ENCODE measurements at places on chromosomes 2 and 18.

DNA sequence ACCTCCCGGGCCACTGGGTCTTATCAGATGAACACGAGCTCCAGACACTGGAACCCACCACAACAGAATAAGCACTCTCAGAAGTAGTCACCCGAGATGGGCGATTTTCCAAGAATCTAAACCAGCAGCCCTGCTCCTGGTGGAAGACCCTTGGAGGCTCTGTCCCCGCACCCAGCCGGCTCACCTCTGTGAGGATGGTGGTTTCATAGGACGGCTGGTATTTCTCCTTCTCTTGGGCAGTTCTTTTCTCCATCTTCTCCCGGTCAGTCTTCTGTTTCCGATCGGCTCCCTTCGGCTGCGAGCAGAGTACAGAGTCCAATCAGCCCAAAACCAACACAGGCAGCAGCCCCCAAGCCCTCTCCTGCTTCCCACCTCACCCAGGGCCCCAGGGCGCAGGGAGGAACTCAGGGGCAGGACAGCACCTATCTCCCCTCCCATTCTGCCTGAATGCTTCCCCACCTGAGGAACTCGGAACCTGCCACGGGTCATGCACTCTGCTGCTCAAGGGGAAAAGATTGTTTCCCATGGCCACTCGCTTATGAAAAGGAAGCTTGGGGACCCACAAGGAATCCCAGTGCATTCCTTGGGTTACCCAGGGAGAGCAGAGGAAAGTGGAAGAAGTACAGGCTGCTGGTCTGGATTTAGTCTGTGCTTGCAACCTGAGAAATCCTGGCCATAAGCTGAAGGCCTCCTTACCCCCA lies 42.7 kb downstream of the TFCP2L1 start:
- H3K36me3 ChIP-seq: no peaks in the 10 kb centered on the region
- no peak for DNase-seq
- no peak overlapping the region for H3K27ac ChIP-seq
- no peak overlapping the region for H3K4me3 ChIP-seq

- H3K4me1 ChIP-seq: peaks cover 5% of the 10 kb centered on the region
- H3K27me3 ChIP-seq: no peaks in the 10 kb centered on the region
- H3K27ac ChIP-seq: peak overlapping the region; percentile 25
- DNase-seq: no peak
- no peak overlapping the region for H3K4me3 ChIP-seq
- peaks cover 4% of the 10 kb centered on the region for H3K36me3 ChIP-seq
These were observed 12.2 kb upstream of the DTNA start for GRCh38 chr18:34697891-34698290.

DNA sequence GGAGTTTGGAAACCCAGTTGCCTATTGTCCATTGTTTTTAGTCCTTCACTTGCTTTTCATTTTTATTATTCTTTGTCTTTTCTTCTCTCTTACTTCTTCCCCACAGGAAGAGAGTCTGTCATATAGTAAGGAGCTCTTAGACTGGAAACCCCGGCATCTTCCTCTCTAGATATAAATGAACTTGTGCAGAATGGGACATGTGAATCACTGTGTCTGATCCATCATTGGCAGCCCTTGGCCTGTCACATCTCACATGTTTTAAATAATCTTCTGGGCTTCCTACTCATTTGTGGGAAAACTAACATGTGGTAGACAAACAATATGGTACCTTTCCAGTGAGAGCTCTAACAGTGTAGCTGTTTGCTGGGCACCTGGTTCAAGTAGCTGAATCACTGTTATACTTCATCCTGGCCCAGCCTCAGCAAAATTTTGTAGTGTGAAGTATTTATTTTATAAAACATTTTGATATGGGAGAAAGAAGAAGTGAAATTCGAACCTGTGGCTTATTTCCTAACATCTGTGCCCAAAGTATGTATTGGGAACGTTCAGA lies 112.8 kb downstream of the PHLPP1 start:
- peaks cover 12% of the 10 kb centered on the region for H3K4me1 ChIP-seq
- no peak overlapping the region for H3K4me3 ChIP-seq
- H3K36me3 ChIP-seq: peaks cover 7% of the 10 kb centered on the region
- H3K27me3 ChIP-seq: no peaks in the 10 kb centered on the region
- no peak for DNase-seq

DNA sequence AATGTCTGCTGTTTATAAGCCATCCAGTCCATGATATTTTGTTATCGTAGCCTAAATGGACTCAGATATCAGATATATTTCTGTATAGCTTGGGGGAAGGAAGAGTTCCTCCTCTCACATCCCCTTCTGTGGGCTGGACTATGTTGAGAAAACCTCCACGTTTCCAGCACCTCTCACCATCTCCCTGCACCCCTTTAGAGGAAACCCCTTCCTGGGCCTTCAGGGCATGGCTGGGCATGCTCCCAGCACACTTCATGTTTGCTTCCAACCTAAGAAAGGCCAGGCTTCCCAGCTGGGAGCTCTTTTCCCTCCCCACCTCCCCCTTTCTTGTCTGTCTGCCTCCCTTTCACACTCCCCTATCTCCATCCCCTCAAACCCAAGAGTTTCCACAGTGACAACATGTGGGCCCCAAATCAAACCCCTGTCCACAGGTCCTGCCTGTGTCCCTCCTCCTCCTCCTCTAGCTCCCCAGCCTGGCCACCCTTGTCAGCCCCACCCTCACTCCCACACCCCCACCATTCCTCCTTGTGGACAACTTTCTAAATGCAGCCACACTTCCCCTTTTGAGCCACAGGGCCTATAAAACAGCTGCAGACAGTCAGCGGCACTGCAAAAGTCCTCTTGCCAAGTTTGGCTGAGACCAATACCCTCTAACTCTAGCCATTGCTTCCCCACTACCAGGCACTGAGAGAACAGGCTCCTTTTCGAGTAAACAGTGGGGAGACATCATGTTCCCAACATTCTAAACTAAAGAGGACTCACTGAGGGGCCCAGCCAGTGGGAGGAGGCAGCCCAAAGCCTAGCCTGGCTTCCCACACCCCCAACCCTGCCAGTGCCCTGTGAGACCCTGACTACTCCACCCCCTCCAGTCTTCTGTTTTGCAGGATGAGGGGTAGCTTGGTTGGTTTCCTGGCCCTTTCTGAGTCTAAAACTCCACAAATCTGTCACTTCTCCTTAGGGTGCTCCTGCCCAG lies 120.5 kb downstream of the ZFP36L2 start:
- peak overlapping the region; percentile 51 for H3K27ac ChIP-seq
- no peak overlapping the region for H3K4me3 ChIP-seq
- H3K4me1 ChIP-seq: peaks cover 30% of the 10 kb centered on the region
- DNase-seq: no peak
- no peaks in the 10 kb centered on the region for H3K27me3 ChIP-seq
- peaks cover 1% of the 10 kb centered on the region for H3K36me3 ChIP-seq

GRCh38 chr2:219908538-219908937 lies 281.1 kb downstream of the SLC4A3 start:
- no peak for DNase-seq
- H3K4me1 ChIP-seq: peaks cover 2% of the 10 kb centered on the region
- peaks cover 10% of the 10 kb centered on the region for H3K27me3 ChIP-seq
- H3K27ac ChIP-seq: no peak overlapping the region
- no peak overlapping the region for H3K4me3 ChIP-seq
- no peaks in the 10 kb centered on the region for H3K36me3 ChIP-seq

GRCh38 chr2:188024811-188025210 lies 266.9 kb upstream of the GULP1 start:
- H3K27ac ChIP-seq: no peak overlapping the region
- no peak overlapping the region for H3K4me3 ChIP-seq
- no peak for DNase-seq
- H3K36me3 ChIP-seq: peaks cover 1% of the 10 kb centered on the region

DNA sequence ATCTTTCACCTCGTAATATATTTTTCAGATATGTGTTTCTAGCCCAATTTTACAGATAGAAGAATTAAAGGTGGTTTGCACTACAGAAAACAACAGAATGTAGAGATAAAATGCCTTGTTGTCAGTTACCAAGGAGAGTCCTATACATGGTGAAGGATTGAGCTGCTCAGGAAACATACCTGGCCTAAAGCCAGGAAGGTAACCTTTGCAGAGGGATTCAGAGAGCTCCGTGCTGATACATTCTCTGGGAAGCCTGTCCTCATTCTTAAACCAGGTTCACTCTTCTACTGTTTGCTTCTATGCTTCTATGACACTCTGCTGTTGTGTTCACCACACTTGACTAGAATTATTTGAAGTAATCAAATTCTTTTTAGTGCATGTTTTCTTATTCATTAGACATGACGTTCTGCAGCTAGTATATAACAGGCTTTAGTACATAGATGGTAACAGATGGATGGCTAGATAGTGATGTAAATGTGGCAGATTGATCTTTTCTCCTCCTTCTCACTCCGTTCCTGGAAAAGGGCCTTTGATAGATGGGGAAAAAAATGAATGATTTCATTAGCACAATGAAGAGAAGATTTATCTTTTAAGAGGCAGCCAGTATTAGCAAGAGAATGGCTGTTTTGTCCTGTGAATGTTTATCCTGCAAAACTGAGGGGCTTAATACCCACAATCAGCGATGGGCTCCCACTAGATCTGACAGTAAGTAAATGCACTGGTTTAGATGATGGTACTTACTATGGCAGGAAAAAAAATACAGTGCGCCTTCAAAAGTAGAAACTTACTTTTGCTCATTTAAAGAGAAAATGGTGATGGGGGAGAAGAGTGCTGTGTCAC lies 589.6 kb upstream of the FAM98A start:
- no peak overlapping the region for H3K4me3 ChIP-seq
- no peak overlapping the region for H3K27ac ChIP-seq
- DNase-seq: no peak
- no peaks in the 10 kb centered on the region for H3K4me1 ChIP-seq
- no peaks in the 10 kb centered on the region for H3K36me3 ChIP-seq

DNA sequence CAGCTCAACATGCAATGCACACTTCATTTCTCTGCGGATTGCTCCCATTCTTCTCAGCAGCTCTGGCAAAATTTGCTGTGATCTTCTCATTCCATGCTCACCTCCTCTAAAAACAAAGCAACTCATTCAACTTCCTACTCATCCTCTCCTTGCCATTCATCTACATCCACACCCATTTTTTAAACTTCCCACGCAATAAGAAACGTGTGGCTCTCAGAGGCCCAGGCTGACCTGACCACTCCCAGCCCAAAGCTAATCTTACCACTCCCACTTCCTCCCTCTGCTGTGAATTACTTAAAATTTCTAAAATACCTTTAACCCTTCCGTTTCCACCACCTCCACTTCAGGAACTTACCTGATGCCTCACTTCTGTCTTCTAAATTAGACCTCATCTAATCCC lies 15.2 kb downstream of the ABCB11 start:
- no peak overlapping the region for H3K27ac ChIP-seq
- H3K4me1 ChIP-seq: peaks cover 22% of the 10 kb centered on the region
- DNase-seq: no peak
- H3K36me3 ChIP-seq: no peaks in the 10 kb centered on the region
- no peak overlapping the region for H3K4me3 ChIP-seq

- H3K36me3 ChIP-seq: no peaks in the 10 kb centered on the region
- no peak overlapping the region for H3K27ac ChIP-seq
- no peak overlapping the region for H3K4me3 ChIP-seq
- no peaks in the 10 kb centered on the region for H3K4me1 ChIP-seq
These were observed 208.9 kb upstream of the HDAC4 start for GRCh38 chr2:239609607-239610310.

- no peak for DNase-seq
- no peaks in the 10 kb centered on the region for H3K4me1 ChIP-seq
- no peaks in the 10 kb centered on the region for H3K36me3 ChIP-seq
These were observed 95.1 kb upstream of the SALL3 start for GRCh38 chr18:78884502-78884901.

DNA sequence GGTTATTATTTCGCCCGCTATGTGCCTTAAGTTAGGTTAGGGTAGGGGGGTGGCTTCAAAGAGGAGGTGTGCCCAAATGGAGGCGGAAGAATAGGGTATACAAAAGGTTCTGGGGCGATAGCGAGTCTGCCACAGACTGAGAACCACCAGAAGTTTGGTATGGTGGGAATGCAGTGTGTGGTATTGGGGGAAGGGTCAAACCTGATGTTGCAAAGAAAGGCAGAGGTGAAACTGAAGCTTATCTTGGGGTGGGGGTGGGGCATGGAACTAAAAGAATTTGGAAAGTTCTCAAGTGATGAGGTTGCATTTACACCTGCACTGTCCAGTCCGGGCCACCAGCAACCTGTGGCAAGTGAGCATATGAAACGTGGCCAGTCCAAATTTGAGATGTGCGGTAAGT lies 11.8 kb upstream of the CCBE1 start:
- no peak for DNase-seq
- H3K4me1 ChIP-seq: peaks cover 5% of the 10 kb centered on the region
- H3K4me3 ChIP-seq: no peak overlapping the region
- H3K27me3 ChIP-seq: peaks cover 18% of the 10 kb centered on the region

DNA sequence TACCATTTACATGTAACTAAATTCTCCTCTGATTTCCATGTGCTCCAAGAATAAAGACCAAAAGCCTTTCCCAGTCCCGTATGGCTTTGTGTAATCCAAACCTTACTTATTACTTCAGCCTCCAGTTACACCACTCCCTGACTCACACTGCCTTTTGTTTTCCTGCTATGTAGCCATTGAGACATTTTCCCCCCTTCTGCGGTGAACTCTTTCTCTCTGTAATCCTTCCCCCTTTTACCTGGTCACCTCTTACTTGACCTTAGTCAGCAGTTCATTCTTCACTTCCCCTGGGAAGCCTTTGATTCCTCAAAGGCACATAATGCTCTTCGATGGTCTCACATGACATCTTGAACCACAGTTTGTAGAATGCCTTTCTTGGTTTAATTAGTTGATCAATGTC lies 256.0 kb upstream of the FANCL start:
- peak overlapping the region; percentile 82 for H3K27ac ChIP-seq
- no peaks in the 10 kb centered on the region for H3K36me3 ChIP-seq
- no peaks in the 10 kb centered on the region for H3K27me3 ChIP-seq
- no peak for DNase-seq

DNA sequence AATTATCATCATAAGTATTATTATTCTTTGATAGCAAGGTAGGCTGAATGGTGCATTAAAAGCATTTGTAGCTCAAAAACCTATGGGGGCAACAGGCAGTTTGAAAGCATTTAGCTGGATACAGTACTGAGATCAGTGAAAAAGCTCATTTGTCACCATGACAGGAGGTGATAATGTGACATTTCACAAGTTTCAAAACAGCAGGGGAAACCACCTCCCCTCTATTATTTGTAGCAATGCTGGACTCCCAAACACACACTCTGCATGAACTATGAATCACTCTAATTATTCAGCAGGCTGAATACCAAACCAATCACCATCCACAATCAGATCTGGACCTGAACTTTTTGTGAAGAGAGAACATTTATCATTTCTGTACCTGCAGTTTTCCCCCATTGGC lies 63.4 kb downstream of the MYO5B start:
- H3K4me1 ChIP-seq: peaks cover 46% of the 10 kb centered on the region
- DNase-seq: no peak
- no peaks in the 10 kb centered on the region for H3K27me3 ChIP-seq
- peak overlapping the region; percentile 31 for H3K27ac ChIP-seq
- no peak overlapping the region for H3K4me3 ChIP-seq

GRCh38 chr2:172555272-172555521 lies 693 bp upstream of the PDK1 start:
- no peaks in the 10 kb centered on the region for H3K36me3 ChIP-seq
- DNase-seq: no peak
- H3K27me3 ChIP-seq: peaks cover 23% of the 10 kb centered on the region

Measured in progenitor cell of endocrine pancreas (in vitro differentiated cells).